Stimulated activated naive CD8-positive, alpha-beta T cell treated with anti-CD3 and anti-CD28 coated beads, Interleukin-15, Interleukin-2, amounts not matched to agents 100 U/mL and 50 U/mL, for 24 hours (primary cell): ENCODE measurements at places on chromosomes 13 and 19.

- DNase-seq: no peak
Observed at GRCh38 chr13:34343413-34343940, 525.5 kb downstream of the RFC3 start.

DNA sequence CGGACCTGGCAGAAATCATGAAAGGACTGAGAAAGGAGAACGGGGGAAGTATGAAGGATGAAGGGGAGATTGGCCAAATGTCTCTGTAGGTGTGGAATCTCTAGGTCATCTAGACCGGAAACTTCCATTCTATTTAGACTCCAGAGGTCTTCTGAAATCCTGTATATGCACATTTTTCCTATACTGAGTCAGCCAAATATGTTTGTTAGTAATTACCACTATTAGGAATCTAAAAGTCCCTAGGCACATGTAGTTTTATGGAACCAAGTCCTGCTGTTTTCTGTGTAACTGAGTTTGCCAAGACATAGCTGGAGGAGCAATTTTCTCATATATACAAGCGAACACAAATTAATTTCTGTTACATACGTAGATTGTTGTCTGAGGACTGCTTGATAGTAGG is 498.1 kb downstream of the GPC5 start:
- DNase-seq: no peak

DNA sequence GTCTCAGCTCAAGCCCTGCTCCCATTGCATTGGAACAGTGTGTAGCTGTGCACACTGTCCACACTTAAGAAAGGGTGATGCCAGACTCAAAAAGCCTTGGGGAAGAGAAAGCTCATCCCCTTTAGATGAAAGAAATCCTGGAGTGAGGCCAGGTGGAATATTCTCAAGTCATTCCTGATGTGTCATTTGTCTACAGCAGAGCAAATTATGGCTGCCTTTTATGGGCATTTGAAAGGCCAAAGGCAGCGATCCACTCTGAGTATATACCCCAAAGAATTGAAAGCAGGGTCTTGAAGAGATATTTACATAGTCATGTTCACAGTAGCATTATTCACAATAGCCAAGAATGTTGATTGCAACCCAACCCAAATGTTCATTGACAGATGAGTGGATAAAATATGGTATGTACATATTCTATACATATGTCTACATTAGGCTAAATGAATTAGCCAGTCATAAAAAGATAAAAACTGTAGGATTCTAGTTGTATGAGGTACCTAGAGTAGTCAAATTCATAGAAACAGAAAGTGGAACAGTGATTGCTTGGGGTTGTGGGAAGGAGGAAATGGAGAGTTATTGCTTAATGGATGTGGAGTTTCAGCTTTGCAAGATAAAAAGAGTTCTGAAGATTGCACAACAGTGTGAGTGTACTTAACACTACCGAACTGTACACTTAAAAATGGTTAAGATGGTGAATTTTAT is 214.9 kb downstream of the KCNRG start:
- no peak for DNase-seq

- DNase-seq: no peak
Observed at GRCh38 chr13:93505104-93505952, 278.7 kb downstream of the GPC6 start.

GRCh38 chr13:49652355-49653305 is 24.3 kb downstream of the ARL11 start:
- peak; percentile 14 for DNase-seq

- DNase-seq: no peak
Observed at GRCh38 chr19:41409288-41409687, 11.7 kb downstream of the BCKDHA start.

- DNase-seq: no peak
Observed at GRCh38 chr19:45897261-45897812, 5.1 kb downstream of the MYPOP start.

DNA sequence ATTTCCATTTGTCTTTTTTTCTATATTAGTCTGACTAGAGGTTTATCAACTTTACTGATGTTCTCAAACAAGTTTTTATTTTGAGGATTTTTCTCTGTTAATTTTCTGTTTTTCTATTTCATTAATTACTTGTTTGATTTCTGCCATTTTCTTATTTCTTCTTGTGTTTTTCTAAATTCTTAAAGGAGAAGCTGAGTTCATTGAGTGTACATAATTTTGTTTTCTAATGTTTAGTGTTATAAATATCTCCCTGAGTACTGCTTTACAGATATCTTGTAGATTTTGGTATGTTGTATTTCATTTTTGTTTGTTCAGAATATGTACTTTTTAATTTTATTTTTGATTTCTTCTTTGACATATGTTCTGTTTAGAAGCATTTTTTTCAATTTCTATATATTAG is 1404.3 kb upstream of the MIR17HG start:
- no peak for DNase-seq

- DNase-seq: no peak
Observed at GRCh38 chr13:61857198-61857597, 441.5 kb upstream of the PCDH20 start.
